ENCODE measurements at places on chromosomes 12 and 14.

GRCh38 chr12:124082687-124083086 is 109.7 kb downstream of the ZNF664 start:
- no peak for DNase-seq

- no peak for DNase-seq
Observed at GRCh38 chr14:100203962-100204834, 34.7 kb upstream of the YY1 start.

- DNase-seq = no peak
Observed at GRCh38 chr12:25480145-25480544, 72.9 kb downstream of the LMNTD1 start.

DNA sequence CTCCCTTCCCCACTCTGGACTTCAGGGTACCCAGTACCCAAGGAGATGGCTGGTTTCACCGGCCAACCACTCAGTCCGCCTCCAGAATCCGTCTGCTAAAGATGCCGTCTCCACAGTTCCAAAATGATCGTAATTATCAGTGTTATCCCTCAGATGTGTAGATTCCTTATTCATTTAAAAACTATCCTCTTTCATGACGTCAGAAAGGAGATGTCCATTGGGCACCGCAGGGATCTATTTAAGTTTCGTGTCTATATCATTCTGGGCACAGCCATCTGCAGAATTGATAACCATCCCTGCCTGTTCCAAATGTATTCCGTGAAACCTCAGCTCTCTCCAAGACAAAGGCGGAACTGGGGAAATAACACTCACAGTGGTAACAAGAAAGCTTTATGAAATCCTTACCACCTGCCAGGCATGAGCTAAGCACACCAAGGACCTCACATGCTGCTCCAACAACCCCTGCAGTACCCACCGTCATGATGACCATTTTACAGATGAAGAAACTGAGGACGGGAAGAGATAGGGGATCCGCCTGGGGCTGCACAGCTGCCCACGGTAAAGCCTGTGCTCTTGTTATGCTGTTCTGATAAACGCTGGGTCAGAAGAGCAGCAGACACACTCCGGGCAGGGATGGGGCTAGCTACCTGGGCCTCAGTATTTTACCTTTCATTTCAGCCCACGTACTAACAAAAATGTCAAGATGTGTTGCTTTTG is 90.0 kb downstream of the BCL11B start:
- DNase-seq = no peak

DNA sequence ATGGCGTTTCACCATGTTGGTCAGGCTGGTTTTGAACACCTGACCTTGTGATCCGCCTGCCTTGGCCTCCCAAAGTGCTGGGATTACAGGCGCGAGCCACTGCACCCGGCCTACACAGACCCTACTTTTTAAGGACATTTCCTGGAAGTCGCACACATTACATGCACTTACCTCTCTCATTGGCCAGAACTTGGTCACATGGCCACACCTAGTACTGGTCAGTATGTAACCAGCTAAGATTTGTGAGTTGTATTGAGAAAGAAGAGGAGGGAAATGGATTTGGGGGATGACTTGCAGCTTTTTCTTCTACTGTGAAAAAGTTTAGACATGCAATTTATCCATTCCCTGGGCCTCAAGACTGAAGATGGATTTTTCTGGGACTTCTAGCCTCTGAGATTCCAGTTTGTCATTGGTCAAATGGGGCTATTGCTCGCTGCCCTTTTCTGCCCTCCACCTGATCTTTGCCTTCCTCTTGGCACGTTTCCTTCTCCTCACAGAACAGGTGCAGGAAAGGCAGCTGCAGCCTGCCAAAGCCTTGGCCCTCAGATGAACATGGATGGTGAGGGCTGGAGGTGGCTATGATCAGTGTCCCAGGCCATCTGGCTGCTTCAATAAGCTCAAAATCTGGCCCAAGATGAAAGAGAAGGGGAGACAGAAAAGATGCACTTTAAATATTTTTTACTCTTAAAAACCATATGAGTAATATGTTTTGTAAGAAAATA is 7.1 kb upstream of the ZDHHC22 start:
- peak; percentile 45 for DNase-seq

- DNase-seq = no peak
Observed at GRCh38 chr12:76255692-76256091, 92.5 kb downstream of the BBS10 start.

GRCh38 chr12:495466-495865 is 35.7 kb downstream of the B4GALNT3 start:
- no peak for DNase-seq

DNA sequence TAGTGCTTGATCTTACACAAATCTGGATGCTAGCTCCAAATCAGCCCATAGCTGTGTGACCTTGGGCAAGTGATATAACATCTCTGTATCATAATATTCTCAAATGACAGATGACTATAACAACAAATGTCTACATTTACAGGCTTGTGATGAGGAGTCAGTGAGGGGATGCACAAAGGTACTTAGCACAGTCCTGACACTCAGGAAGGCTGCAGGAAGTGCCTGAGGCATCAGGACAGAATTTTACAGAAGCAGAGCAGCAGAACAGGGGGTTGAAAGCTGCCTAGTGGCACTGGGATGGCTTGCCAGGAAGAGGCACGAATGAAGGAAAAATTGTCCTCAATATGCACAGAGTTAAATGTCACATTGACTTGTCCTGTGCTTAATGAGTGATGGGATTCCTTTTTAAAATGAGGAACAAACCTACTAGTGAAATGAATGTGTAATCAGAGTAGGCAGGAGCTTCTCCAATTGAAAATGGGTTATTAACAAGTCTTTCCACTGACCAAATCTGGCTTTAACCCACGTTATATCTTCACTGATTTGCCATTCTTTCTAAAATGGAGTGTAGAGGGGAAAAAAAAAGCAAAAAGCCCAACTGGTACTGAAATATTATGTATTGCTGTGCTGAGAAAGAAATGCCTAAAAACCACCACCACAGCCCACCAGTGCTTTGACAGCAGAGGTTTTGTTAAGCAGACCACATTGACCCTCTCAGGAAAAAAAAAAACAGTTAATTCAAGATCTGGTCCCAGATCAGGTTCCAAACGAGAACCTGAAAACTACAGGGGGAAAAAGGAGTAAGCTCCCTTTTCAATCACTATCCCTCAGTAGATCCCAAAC is 11.6 kb downstream of the BTG1 start:
- no peak for DNase-seq

DNA sequence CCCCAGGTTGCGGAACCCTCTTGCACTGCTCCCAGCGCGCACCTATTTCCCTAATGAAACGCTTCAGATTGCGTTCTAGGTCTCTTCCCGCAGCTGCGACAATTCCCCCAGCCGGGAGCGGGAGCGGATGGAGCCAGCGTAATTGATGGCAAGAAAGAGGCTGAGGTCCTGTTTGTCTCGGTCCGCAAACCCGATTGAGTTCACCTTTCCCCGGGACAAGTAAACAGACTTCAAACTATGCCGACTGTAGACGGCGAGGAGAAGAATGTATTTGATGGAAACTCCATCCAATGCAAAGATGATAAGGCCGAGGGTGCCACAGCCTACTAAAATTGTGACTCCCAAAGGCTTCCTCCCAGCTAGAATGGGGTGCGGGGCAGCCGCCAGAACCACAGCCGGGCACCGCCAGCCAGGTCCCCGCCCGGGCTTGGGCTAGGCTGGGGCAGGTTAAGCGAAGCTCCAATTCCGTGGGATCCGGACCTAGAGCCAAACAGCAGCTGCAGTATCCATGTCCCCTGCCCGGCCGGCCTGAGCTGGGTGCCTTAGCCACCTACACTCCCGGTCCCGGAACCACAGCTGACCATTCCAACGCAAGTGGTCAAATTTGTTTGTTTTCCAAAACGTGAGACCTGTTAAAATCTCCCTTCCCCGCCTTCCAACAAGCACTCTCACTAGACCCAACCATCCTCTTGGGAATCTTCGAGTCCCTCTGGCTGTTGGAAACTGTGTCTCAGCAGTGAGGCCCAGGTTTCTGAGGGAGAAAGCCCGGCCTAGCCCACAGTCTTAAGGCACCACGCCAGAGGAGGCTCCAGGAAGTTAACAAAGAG is 5.5 kb downstream of the NKX2-1 start:
- DNase-seq = no peak

DNA sequence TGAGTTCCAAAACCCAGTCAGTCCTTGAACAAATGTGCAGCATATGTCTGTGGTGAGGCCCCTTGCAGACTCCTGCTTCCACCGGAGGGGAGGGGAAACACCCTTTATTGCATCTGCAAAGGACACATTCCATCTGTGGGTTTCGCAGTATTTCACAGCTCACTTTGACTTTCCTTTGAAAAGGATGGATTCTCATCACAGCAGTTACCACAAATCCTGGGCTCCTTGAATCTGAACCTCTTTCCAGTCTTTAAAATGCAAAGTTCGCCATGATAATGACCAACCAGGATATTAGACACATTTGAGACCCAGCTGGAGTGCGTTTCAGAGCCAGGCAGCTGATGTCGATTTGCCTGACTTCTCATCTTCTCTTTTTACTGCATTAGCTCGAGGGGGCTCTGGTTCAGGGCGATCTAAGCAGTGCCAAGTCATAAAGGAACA is 242.4 kb downstream of the SLC15A4 start:
- DNase-seq = no peak

- no peak for DNase-seq
Observed at GRCh38 chr12:43501703-43502102, 50.3 kb downstream of the ADAMTS20 start.

DNA sequence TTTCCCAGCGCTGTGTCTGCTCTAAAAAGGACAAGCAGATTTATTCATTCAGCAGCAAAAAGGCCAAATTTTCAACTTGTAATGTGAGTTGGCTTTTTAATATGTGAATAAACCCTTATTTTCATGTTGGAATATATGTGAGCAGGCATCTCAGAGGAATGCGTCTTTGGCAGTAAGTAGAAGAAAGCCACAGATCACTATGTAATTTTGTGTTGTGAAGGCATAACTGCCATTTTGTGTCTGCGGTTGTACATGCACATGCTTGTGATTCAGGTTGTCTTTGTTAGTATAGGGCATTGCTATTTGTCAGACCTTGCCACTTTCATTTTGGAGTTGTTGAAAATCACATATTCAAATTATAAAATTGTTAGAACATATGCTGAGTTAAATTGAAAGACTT is 398.8 kb upstream of the RGS6 start:
- no peak for DNase-seq

- no peak for DNase-seq
Observed at GRCh38 chr12:3791256-3791874, 38.5 kb upstream of the CRACR2A start.

DNA sequence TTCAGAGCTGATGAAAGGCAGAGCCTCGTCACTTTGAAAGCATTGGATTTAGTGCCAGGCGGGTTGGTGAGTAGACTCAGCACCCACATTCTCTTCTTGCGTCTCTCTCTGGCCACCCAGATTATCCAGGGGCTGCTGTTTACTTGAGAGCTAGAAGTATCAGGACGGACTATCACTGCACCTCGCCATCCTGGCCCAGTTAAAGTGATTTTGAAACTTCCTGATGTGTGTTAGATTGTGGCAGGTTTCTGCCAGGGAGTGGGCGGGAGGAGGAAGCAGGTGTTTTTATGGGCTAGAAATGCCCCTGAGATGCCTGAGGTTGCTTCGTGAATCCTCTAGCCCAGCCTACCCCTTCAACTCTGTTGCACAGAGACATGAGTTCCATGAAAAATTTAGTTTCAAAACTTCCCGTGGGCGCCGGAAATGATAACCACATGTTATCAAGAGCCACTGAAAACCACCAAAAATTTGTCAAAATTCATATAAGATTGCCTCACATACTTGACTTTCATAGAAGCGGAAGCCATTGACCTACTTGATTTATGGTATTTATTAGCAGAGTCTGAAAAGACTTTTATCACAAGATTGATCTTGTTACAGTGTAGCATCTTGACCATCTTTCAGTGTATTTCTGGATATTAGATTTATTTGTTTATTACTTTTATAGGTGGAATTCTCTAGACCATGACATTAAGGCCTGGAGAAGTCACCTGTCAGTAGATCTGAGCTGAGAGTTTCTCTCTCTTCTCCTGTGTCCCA is 466.0 kb downstream of the RAD51B start:
- no peak for DNase-seq

GRCh38 chr14:50342221-50343078 is 30.3 kb downstream of the DMAC2L start:
- peak; percentile 91 for DNase-seq

DNA sequence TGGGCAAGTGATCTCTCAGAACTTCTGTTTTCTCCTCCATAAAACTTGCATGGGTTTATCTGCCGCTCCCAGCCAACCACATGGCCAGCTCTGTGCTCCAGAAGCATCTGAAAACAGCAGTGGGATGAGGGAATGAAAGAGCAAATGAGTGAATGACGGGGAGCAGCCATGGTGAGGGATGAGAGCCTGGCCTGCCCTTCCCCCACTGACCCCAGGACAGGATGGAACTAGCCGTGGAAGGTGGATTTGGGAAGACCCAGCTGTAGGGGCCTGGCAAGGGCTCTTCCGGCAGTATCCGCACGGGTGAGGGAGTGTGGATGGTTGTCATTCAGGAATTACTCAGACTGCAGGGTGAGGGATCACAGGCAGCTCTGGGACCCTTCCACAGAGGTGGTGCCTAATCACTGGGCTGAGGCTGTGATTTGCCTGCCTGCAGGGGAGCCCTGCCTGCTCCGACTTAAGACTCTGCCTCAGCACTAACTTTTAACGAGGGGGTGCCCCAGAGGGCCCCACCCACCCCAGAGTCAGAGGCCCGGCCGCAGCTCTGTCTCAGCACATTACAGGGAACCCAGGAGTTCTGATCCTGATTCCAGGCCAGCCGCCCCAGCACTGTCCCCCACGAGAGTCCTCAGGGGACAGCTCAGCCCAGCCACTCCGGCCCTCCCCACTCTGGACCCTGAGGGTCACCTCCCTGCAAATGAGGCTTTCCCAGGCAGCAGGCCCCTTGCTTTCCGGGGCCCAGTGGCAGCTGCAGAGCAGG is 136.8 kb upstream of the C14orf180 start:
- DNase-seq = no peak

- no peak for DNase-seq
Observed at GRCh38 chr14:99440278-99440677, 40.4 kb downstream of the SETD3 start.

DNA sequence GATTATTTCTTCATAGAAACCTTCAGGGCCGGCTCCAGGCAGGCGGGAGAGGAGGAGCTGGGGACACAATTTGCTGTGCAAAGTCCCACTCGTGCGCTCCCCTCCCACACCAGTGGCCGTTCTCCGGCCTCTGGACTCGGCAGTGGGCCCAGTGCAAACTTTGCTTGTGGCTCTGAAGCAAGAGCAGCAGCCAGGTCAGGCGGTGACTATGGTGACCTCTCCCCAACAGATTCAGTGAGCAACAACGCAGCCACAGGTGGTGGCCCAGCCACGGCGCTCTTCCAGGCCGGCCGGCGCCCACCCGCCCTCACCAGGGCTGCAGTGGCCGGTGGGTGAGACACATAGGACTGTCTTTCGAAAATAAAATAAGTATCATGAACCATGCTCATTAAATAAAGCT is 29.5 kb downstream of the VPS37B start:
- DNase-seq = no peak

GRCh38 chr12:122042910-122043309 is 21.2 kb downstream of the BCL7A start:
- DNase-seq = no peak

- no peak for DNase-seq
Observed at GRCh38 chr12:111338096-111338495, 30.8 kb downstream of the PHETA1 start.
